HS-5 (cell line): ENCODE measurements at places on chromosomes 12 and 14.

DNA sequence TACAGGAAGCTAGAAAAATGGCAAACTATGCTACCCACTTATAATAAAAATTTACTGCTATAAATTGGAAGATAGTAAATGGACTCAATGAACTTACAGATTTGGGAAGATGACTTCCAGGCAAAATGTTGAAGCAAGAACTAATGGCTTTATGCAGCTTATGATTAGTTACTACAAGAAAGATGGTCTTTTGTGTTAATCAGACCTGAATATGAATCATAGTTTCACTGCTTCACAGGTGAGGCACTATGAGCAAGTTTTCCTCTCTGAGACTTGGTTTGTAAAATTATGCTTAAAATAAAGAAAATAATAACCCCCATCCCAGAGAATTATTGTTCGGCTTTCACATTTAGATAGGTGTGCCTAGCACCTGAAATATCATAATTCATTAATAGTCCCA lies 19.8 kb upstream of the DCN start:
- no peak for DNase-seq

- DNase-seq = no peak
Observed at GRCh38 chr12:39047539-39048262, 142.3 kb upstream of the CPNE8 start.

DNA sequence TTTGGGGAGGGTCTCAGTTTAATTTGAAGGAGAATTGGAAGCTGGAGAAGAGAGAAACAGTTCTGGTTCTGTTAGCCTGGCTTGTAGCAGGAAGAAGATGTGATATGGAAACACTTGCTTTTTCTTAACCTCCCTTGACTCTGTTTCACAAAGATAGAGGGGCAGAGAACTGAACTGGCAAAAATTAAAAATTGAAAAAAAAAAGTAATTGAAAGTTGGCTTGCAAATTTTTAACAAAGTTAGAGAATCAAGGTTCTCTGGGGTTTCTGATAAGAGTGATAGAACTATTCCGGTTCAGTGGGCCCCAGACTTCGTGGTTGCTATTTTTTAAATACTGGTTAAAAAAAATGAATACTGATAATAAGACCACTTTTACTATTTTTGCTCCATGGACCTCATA lies 2.8 kb downstream of the CRADD start:
- DNase-seq = no peak

DNA sequence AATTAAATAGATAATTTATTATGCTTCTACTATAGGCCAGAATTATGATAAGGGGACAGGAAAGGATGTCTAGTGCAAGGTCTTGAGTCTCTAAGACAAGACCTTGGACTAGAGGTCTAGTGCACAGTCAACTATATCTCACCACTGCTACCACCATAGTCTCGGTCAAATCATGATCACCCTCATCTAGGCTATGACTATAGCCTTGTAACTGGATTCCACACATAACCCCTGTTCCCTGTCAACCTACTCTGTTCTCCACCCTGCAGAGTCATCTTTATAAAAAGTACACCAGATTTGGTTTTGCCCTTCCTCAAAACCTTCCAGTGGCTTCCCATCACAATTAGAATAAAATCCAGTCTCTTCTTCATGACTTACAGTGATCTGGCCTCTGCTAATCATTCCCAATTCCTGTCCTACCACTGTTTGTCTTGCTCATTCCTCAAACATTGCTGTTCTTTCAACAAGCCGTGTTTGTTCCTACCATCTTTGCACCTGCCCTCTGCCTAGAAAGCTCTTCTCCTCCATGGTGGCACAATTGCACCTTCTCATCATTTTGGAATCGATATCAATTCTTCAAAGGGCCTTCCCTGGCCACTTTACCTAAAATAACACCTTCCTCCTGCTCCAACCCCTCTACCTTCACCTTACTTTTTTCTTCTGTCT lies 169.4 kb downstream of the FOXN3 start:
- no peak for DNase-seq

- DNase-seq = no peak
Observed at GRCh38 chr12:46269429-46270241, 792 bp upstream of the SLC38A1 start.

- DNase-seq = no peak
Observed at GRCh38 chr12:58883576-58884334, 36.5 kb downstream of the LRIG3 start.

GRCh38 chr12:26046203-26046602 lies 78.6 kb downstream of the BHLHE41 start:
- no peak for DNase-seq

DNA sequence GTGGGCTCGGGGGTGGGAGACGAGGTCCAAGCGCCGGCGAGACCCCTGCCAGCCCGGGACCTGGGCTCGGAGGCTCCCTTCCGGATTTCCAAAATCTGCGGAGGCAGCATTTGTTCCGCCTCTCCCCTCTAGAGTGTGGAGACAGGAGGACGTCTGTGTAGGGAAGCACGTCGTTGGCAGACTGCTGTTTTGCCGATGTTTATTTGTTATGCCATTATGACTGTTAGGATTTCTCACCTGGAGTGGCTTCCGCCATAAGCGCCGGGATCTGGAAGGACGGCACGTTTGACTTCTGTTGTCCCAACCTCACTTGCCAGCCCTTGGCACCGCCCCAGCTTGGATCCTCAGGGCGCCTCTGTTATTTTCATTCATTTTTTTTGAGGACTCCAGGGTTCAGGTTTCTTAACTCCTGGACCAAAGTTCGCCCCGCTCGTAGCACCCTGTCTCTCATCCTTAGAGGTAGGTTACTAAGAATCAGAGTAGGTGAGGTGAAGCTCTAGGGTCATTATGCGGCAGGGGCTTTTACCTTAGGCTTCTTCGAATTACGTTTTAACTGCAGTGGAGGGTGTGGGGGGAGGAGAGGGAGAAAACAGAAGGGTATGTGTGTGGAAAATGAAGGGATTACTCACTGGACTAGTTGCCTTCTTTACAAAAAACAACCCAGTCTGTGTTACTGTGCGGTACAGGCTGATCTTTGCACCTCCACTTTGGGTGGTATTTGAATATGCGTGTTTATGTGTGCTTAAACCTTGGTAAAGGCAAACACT lies 547 bp upstream of the PYGL start:
- DNase-seq = no peak

DNA sequence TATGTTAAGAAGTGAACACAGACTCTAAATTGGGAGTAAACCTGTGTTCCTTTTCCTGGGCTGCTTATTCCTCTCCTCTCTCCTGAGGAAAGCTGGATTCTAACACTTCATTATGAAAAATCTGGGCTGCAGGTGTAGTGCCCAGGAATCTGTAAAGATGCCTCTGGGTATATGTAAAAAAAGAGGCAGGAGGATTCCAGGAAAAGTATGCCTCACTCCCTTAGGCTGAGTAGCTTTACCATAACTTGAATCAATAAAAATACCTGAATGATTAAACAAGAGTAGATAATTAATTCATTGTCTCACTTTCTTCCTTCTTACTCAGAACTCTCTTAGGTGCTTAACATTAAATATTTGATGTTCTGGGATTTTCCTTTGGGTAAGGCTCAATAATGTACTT lies 185.1 kb downstream of the GRIP1 start:
- no peak for DNase-seq

DNA sequence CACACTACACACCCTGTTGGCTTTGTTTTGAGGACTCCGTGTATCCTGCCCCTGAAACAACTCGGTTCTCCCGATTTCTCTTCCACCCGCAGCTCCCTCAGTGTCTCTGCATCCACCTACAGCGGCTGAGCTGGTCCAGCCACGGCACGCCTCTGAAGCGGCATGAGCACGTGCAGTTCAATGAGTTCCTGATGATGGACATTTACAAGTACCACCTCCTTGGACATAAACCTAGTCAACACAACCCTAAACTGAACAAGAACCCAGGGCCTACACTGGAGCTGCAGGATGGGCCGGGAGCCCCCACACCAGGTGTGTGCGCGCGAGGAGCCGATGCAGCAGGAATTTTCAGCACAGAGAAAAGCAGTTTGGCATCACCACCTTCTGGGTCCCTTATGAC lies 10.5 kb downstream of the ALKBH2 start:
- no peak for DNase-seq

GRCh38 chr14:67817750-67818438 lies 1.5 kb upstream of the ZFYVE26 start:
- DNase-seq = no peak

DNA sequence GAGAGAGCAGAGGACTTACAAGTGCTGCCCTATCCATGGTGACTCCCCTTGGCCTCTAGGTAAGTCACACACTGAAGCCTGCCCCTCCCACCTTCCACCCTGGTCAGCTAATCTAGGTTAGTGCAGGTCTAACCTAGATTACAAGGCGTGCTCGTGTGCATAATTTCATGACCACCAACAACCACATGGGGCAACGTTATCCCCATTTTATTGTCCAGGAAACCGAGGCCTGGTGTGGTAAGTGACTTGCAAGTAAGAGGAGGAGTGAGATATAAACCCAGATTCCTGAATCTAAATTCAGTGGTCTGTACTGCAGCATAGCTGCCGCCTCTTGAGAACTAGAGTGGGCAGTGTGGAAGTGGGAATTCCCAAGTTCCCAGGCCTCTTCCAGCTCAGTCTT lies 171.1 kb downstream of the DAD1 start:
- DNase-seq = no peak

DNA sequence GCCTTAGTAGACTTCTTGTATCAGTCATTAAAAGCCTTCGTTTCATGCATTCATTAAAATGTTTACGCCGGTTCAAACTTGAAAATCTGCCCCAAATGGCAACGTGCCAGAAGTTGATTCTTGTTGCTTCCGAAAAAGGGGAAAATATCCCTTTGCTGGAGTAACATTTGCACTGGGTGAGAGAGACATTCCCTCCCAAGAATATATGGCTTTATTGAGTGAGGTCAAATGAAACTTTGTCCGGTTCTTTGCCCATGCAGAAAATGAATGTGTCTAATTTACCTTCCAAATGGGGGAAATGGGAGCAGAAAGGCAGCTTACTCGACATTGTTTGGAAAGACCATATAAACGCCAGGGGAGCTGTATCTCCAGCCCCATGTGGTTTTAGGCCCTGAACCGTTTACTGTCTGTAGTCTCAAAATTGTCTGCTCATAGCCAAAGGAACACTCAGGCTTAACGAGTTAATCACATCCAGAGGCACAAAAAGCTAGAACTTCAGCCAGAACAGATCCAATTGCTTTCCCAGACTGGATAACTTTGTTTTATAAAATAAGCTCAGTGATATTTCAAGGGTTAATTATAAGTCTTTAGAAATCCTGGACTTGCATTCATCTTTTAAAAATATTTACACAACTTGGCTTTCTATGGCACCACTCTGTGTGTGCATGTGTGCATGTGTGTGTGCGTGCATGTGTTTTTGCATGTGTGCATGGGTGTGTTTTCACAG lies 2.9 kb upstream of the EMP1 start:
- DNase-seq = no peak

GRCh38 chr12:2351161-2351560 lies 298.4 kb downstream of the CACNA1C start:
- DNase-seq = no peak

- no peak for DNase-seq
Observed at GRCh38 chr14:103214461-103214958, 91.2 kb downstream of the TNFAIP2 start.

GRCh38 chr14:102965282-102965681 lies 42.8 kb downstream of the AMN start:
- DNase-seq = no peak

DNA sequence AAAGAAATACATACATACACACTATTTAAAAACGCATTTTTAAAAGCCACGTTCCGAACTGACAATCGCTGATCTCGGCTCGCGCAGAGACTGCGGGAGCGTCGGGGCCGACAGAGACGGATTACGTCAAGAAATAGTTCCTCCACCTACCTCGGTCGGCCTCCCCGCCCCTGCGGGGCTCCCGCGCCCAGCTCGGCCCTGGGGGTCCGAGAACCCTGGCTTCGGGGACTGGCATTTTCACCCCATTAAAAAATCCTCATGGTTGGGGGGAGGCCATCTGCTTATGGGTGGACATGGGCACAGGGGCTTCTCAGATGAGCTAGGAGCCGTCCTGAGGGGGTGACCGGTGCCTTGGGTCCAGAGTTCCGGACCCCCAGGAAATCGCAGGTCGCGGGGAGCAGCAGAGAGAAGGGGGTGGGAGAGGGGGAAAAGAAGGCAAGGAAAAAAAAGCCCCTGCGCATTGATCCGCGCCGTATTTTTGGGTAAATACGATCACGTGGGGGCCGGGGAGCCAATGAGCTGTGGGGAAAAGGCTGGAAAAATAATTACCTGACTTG lies 324 bp upstream of the HOXC9 start:
- peak; percentile 78 for DNase-seq

GRCh38 chr14:89503431-89503996 lies 86.5 kb upstream of the FOXN3 start:
- DNase-seq = no peak

DNA sequence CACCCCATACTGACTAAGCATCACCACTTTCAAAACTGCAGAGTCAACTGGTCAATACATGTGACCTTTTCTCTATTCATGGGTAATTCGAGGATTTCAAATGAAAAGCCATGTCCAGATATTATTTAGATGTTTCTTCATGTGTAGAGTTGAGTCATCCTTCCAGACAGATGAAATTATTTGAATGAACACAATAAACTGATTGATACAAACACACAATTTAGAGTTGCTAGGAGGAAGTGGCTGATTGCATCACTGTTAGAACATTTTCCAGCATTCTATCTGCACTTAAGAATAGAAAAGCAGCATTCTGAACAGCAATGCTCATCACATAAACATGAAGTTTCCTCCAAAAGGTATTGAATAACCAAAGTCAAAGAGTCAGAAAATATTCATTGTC lies 273.5 kb upstream of the SOX5 start:
- DNase-seq = peak; percentile 11

GRCh38 chr14:95327558-95328374 lies 8.1 kb upstream of the CLMN start:
- DNase-seq = no peak

- DNase-seq = no peak
Observed at GRCh38 chr14:94545131-94545841, 16.0 kb upstream of the SERPINA4 start.

DNA sequence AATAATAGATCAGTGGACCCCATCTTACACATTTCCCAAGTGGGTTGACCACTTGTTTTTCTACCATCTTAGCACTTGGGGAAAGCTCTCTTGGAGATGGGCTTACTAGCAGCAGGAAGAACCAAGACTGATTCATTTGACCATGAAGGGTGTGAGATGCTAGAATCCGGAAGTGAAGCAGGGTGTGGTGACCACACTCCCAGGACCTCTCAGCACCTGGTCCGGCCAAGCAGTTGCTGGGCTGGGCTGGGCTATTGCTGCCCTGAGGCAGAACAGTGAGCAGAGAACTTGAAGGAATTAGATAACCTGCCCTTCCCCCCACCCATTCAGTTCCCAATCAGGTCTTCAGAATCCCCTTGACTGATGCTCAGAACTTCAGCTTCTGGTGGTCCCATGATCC lies 24.4 kb downstream of the ADCY6 start:
- no peak for DNase-seq

DNA sequence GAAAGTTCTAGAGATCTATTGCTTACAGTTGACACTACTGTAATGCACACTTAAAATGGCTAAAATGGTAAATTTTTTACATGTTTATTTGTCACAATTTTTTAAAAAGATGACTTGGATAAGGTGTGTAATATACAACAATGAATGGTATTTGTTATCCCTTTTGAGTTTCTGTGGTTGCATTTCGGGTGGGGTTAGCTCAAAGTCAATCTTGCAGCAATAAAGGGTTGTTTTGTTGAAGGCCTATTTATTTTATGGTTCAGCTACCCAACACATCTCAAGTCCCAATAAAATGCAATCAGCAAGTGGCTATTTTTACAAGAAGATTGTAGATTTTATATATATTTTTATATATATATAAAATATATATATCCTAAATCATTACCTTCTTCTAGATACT lies 22.1 kb downstream of the SNRPF start:
- no peak for DNase-seq

- peak; percentile 51 for DNase-seq
Observed at GRCh38 chr14:49549881-49550280, 36.3 kb downstream of the RPS29 start.
